CD4-positive, alpha-beta T cell treated with Interleukin-17A for 1 hour (primary cell): ENCODE measurements at places on chromosomes 2 and 18.

DNA sequence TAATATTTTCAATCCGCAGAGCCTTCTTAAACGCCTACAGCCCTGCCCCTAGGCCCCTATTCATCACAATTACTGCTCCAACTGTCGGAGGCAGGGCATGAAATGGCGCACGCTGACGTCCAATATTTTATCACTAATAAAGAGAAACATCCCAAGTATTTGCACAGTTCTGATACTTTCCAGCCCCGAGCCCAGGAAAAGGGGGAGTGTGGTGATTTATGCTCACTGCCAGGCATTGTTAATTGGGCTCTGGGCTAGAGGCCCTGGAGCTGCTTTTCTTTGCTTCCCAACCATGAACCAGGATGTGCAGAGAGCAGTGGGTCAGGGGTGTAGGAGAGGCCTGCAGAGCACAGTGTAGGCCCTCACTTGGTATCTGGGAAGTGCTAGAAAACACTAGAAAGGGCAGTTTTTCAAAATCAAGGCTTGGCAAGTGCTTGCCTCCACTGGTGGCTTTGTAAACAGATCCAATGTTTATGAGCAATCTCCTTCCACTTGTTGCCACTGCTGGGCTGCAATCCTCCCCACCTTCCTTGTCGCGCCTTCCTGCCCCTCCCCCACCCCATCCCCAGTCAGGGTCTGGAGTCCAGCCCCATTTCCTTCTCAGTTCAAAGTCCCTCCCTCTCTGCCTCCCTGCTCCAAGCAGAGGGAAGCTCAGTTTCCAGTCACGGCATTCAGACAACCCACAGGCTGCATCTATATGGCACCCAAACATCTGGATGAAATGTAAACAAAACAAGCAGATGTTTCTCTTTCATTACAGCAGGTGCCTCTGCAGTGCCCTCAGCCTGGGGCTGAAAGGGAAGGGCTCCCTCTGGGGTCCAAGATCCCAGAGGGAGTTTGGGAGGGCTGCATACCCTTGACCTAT, 83.9 kb upstream of the PKDCC start:
- DNase-seq, result no peak

- DNase-seq, result no peak
Measured at GRCh38 chr2:74682501-74682900, 28.5 kb downstream of the SEMA4F start.

DNA sequence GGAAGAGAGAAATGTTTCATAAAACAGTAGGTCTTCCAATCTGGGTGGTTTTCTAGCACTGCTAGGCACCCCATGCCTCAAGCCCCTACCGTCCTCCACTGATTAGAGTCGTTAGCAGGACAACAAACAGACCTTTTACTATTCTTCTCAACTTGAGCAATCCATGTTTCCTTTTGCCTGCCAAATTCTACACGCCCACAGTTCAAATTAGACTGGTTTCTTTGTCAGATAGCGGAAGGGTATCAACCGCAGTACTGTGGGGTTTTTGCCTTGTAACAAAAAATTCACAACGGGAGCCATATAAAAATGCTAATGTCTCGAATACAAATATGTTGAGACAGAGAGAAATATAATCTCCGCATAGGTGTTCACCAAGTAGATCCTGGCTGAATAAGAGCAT, 59.9 kb downstream of the VIT start:
- no peak for DNase-seq

- DNase-seq, result no peak
Measured at GRCh38 chr2:218003981-218004419, 1.2 kb upstream of the TNS1 start.

DNA sequence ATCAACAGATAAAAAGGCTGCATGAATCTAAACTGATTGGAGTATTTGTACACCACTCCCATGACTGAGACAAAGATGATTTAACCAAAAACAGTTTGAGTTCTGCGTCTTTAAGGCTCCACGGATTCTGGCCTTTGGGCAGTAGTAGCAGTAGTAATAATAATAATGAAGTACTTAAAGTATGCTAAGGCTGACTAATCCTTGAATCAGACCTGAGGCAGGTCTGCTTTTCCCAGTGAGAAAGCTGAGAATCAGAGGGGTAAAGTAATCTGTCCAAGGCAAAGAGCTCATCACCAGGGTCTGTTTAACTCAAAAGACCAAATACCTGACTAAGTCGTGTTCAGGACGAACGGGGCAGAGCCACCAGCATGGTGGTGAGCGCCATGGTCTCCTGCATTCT, 61.4 kb downstream of the ID2 start:
- DNase-seq, result no peak

GRCh38 chr2:162677476-162677875, 161.1 kb downstream of the KCNH7 start:
- no peak for DNase-seq

GRCh38 chr18:44946529-44947113, 265.9 kb downstream of the SETBP1 start:
- DNase-seq, result no peak

DNA sequence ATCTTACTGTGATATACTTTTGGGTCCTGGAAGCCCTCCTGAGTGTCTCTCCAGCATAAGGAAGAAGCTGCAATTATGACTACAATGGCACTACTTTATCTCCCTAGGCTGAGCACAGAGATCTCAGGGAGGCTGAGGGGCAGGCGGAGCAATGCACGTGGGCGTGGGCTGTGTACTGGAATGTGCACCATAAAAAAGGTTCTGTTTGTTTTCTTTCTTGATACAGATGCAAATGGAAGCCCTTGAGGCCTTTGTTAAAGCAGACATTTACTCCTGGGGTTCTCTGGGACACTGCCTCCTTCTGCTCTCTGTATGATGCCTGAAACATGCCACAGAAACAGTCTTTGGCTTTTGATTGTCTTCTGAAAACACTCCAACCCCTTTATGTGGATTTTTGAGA, 79.1 kb upstream of the DLX2 start:
- DNase-seq, result no peak
